ENCODE measurements at places on chromosomes 3 and 15.

DNA sequence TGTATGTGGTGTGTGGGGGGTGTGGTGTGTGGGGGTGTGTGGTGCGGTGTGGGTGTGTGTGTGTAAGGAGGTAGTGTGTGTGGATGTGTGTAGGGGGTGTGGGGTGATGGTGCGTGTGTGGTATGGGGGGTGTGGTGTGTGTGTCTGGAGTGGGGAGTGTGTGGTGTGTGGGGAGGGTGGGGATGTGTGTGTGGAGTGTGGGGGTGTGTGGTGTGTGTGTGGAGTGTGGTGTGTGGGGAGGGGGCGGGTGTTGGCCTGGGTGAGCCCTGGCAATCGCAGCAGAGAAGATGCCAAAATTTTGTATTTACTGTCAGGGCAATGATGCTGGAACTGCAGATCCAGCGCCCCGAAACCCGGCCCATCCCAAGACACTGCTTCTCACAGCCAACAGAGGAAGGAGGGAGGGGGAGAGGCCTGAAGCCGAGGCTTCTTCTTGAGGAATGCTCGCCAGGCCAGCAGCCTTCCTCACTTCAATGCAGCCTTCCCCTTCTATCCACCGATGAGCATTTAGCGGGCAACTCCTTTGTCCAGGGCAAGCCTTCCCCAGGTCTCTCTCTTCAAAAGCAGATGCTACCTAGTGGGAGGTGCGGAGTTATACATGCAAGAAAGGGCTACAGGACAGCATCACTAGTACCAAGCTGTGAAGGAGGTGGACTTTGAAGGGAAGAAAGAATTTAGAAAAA lies 11.9 kb upstream of the SRP14 start:
- peak; percentile 64 for DNase-seq

DNA sequence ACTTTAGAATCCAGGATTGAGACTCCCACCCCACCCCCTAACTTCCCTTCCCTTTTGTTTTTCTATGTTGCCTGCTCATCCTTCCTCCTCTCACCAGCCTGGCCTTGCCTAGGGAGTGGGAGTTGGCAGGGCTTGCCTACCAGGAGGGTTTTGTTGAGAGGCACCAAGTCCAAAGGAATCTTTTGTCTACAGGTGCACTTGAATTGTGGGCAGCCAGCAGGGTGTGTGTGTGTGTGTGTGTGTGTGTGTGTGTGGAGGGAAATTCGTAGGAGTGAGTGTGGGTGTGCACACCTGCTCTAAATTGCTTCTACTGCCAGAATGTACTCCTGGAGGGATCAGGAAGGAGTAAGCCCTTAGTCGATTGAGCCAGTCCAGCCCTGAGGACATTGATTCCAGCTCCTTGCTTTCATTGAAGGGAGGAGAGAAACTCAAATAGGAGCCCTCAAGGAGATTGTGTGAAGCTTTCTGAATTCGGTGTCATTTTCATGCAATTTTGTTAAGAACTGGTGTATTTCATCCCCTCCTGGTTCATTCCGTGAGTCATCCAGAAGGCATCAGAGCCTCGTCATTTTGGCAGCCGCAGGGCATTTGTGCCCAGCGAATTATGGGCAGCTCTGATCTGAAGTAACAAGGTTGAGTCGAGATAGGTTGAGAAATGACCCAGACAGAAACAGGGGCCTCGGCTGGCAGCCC lies 112.1 kb downstream of the SLCO3A1 start:
- no peak for DNase-seq

DNA sequence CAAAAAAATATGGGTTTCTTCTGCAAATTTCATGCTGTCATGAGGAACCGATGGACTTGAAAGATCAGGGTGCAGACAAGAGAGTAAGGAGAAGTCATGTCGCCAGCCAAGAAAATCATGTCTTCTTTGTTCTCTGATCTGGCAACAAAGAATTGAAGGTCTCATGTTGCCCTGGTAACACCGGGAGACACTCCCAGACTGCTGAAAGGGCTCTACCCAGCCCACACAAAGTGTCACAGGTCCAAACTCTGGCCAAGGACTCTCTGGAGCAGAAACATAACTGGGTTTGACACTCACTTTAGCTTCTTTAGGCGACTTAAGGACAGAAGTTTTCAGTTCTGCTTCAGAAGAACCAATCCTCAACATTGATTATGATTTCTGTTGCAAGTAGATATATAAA lies 42.9 kb downstream of the SIDT1 start:
- peak; percentile 39 for DNase-seq

- no peak for DNase-seq
These were observed 23.5 kb downstream of the MYH15 start for GRCh38 chr3:108486941-108487340.

DNA sequence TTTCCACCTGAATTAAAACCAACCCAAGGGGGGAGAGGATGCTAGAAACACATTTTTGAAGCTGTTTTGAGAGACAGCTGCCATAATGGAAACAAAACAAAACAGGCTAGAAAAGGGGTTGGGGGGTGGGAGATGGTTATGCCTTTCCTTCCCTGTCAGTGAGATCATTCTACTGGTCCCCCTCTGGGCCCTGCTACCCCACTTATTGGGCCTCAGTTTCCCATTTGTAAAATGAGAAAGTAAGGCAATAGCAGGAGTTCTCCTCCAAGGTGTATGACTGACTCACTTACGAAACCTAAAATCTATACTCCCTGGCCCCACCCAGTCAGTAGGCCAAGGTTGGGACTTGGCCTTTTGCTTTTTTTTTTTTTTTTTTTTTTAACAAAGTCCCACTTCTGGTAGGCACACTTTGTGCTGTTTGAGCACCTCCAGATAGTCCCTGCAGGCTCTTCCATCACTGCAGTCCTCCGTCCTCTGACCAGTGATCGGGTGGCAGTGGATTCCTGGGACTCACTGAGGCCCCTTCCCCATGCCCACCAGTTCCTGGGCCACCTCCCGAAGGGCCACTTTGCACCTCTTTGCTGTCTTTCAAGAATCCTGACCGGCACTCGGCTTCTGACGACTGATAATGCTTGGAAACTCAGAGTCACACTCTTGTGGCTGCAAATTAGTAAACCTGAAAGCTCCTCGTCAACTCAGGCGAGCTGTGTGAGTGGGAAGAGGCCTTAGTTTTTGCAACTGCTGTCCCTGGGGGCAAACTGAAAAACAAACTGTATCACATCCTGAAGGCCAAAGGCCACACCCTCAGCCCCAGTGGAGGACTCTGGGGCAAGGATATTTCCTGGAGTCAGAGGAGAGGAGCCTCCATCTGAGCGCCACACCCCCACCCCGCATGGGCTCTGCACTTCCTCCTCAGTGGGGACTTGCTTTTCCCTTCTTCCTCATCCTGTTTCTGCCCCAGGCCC lies 6.7 kb upstream of the PSTPIP1 start:
- DNase-seq, result no peak

- DNase-seq, result peak; percentile 62
These were observed 242.6 kb upstream of the RGMA start for GRCh38 chr15:93331545-93332167.

DNA sequence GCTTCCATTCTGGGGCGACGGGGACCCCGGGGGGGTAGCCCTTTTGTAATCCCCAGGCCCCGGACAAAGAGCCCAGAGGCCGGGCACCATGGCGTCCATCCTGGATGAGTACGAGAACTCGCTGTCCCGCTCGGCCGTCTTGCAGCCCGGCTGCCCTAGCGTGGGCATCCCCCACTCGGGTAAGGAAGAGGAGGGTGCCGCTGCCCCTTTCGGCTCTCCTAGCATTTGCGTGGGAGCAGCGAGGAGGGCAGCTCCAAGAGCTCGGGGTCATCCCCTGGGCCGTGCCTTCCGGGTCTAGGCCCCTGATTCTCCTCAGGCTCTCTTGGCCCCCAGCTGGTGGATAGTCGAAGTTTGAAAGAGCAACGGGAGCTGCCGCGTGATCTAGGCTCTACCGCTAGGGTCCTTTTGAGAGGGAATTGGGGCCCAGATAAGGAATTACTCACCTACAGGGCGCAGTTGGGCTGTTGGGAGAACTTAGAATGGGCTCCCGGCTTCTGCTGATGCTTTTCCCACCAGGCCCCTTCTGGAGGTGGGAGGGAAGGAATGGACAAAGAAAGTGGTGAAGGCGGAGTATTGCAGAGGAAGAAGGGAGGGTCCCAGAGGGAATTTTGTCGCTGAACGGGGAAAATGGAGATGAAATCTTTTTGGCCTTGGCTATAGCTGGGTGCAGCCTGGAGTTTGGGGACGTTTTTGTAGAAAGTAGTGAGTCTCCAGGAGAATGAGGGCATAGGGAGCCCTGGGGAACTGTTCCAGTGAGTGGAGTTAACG lies 615 bp downstream of the VPS18 start:
- DNase-seq, result peak; percentile 70

- DNase-seq, result no peak
These were observed 3.6 kb upstream of the STARD5 start for GRCh38 chr15:81327516-81327915.

- DNase-seq, result no peak
These were observed 336.2 kb upstream of the TPM1 start for GRCh38 chr15:62706317-62706716.

GRCh38 chr3:65856907-65857306 lies 181.8 kb downstream of the MAGI1 start:
- DNase-seq, result no peak

DNA sequence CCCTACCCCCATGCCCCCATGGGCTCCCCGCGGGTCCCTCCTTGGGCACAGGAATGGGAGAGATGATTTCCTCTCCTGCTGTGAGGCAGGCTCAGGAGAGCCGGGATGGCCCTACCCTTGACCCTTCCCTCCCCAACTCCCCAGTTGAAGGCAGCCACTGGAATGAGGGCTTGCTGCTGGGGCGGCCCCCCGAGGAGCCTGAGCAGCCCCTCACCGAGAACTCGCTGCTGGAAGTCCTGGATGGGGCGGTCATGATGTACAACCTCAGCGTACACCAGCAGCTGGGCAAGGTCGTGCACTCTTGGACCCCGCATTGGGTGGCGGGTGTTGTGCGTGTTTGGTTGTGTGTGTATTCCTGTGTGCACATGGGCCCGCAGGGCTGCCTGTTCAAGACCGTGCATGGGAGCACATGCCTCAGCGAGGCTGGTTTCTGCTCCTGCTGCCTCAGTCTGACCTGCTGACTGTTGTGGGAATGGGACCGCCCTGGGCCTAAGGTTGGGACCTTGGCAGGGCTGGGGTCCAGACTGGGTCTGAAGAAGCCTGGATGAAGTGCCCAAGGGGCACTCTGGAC lies 14.0 kb downstream of the AMIGO3 start:
- no peak for DNase-seq

GRCh38 chr3:46381625-46382024 lies 10.9 kb downstream of the CCR5 start:
- DNase-seq, result no peak

DNA sequence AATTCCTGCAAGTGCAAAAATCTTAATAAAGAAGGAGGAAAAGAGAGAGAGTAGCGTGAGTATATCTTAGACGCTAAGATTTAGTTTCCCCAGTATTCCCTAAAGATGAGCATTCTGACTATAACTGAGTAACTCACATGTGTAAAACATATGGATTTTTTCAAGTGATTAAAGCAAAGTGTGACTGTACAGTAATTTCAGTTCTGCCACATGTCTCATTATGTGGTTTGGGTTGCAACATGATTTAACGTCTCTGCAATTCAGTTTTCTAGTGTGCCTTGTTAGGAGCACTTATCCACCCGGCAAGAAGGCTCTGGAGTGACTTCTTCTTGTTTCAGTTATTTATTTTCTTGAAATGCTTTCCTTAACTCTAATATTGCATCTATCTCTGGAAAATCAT lies 514.1 kb downstream of the ROBO1 start:
- DNase-seq, result no peak

- DNase-seq, result peak; percentile 7
These were observed 357.5 kb upstream of the CADM2 start for GRCh38 chr3:84601303-84601702.

All from iPS-NIHi11 (cell line).